ENCODE measurements at places on chromosomes 6 and 20.
A peak's percentile ranks its signal among the peaks of the same experiment; 100 is the strongest.

GRCh38 chr6:11366183-11366933 is 133.9 kb upstream of the NEDD9 start:
- DNase-seq: no peak

DNA sequence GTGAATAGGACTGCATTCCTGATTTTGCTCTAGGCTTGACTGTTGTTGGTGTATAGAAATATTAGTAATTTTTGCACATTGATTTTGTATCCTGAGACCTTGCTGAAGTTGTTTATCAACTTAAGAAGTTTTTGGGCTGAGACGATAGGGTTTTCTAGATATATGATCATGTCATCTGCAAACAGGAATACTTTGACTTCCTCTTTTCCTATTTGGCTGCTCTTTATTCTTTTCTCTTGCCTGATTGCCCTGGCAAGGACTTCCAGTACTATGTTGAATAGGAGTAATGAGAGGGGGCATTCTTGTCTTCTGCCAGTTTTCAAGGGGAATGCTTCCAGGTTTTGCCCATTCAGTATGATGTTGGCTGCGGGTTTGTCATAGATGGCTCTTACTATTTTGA is 13.4 kb downstream of the HLA-DOB start:
- DNase-seq: no peak

- no peak for DNase-seq
Observed at GRCh38 chr6:43465948-43466347, 10.6 kb upstream of the DLK2 start.

DNA sequence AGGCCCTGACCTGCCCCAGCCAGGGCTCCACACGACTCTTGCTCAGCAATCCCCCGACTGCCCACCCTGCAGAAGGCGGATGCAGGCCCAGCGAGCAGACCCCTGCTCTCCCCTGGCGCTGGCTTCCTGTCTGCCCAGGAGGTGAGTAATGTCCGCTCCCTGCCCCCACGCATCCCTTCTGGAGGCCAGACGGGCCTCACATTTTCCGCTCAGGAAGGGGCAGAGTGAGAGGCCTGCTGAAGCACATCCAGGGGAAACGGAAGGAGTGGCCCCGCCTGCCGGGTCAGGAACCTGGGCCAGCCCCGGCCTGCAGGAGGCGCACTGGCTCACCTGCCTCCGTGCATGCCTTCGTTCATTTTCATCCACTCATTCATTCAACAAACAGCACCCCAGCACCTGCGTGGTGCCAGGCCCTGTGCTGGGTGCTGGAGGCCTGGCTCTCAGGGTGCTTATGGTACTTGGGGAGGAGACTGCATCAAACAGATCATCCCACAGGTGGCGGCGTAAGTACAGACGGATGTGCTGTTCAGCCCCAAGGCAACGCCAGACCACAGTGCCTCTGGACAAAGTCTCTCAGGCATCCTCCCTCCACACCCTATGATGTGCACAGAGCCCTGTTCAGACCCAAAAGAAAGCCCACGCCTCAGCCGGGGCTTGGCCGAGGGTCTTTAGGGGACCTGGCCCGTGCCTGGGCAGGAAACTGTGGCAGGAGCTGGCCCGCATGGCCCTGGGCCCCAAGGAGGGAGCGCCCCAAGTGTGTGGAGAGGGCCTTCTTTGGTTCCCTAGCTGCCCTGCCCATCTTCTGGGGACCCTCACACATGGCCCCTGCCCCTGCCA is 112.1 kb downstream of the ASXL1 start:
- no peak for DNase-seq

- DNase-seq: peak; percentile 17
Observed at GRCh38 chr20:49568278-49569151, 578 bp upstream of the PTGIS start.

DNA sequence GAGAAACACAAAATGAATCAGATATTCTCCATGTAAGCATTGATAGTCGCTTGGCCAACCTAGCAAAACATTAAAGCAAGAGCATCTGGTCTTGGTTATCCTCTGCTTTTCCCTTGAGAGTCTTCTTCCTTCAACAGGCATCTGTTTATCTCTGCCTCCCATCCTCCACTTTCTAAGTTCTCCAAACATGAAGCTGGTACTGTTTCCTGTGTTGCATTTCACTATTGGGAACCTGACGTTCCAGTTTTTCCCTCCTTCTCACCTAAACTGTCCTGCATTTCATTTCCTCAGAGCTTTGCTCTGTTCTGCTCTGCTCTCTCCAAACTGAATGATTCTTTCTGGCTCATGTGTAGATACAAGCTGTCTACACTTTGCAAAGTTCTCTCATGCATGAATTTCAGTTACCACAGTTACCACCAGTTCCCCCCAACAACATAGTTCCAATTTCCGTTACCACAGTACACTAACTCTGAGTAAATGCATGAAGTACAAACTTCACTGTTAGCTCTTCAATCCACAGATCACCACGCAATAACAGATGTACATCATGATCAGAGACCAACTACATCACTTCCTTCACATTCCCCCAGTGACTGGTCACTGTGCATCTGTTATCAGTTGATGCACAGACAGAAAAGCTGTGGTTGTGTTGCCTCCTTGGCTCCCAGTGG is 86.7 kb upstream of the F13A1 start:
- no peak for DNase-seq

DNA sequence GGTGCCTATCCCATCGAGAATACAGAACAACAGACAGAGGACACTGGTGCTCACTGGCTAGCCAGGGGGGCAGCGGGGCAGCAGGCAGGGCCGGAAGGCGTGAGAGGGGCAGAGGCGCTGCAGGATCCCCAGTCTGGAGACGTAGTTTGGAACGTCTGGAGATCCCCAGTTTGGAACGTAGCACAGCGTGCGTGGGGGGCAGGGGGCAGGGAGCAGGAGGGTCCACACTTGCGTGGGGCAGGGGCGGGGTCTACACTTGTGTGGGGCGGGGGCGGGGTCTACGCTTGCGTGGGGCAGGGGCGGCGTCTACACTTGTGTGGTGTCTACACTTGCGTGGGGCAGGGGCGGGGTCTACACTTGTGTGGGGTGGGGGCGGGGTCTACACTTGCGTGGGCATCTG is 107.2 kb downstream of the DACT2 start:
- no peak for DNase-seq

Measured in stomach (tissue), 19 donors.